Activated naive CD4-positive, alpha-beta T cell treated with anti-CD3 and anti-CD28 coated beads for 36 hours (primary cell): ENCODE measurements at places on chromosomes 6 and 20.

DNA sequence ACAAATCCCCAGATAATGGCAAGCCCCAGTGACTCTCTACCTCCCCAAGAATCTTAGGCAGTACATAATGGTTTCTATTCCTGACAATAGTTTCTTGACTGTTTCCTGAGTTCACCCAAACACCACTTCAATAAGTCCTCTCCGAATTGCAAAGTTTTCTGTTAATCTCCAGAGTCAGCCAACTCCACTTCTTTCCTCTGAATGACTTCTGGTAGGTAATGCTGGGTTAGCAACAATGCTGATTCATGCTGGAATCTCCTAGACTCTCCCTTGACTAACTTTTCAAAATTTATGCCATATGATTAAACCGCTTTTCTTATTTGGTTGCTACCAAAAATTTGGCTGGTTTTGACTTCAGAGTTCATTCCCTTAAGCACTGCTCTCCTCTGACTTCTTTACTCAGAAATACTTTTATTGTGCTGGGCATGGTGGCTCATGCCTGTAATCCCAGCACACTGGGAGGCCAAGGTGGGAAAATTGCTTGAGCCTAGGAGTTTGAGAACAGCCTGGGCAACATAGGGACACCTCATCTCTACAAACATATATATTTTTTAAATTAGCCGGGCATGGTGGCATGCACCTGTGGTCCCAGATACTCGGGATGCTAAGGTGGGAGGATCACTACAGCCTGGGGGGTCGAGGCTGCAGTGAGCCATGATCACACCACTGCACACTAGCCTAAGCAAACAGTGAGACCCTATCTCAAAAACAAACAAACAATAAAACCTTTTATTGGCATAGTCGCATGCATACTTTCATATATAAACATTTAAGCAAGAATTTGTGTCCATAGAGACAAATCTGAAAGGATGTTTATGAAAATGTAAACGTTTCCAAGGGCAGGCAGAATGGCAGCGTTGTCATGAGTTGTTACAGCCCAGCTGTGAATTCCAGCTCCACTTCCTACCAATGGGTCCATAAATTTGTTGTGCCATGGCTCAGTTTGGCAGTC, 249.3 kb upstream of the PLN start:
- no peak for DNase-seq

- DNase-seq = no peak
Measured at GRCh38 chr6:115613488-115613887, 447.2 kb downstream of the FRK start.

DNA sequence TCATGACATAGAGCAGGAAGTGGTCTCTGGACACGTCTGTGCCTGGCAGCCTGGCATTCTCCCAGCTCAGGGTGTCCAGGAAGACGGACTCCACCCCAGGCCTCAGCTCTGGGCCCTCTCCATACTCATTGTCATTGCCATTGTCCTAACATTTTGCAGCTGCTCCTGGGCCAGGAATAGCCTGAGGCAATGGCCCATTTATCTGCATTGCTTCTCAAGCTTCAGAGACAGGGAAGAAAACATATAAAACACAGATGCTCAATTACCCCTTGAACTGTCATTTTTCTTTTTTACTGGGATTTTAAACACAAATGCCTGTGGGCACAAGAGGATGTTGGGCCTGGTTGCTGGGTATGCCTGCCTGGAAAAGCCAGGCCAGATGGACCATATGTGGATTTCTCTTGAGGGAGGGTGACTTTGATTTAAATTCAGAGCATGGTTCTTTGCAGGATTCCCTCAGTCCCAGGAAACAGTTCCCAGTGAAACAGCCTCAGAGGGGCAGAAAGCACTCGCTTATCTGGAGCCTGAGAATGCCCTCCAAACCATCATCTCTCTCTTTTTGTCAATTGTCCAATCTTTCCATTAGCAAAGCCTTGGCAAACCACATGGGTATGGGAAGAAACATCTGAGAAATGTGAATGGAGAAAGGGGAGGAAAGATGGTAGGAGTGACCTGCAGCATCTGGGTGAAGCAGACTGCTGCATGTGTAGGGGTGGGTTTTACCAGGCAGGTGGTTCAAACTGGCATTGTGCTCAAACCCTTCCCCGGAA, 17.9 kb downstream of the LAMP5 start:
- DNase-seq = no peak

DNA sequence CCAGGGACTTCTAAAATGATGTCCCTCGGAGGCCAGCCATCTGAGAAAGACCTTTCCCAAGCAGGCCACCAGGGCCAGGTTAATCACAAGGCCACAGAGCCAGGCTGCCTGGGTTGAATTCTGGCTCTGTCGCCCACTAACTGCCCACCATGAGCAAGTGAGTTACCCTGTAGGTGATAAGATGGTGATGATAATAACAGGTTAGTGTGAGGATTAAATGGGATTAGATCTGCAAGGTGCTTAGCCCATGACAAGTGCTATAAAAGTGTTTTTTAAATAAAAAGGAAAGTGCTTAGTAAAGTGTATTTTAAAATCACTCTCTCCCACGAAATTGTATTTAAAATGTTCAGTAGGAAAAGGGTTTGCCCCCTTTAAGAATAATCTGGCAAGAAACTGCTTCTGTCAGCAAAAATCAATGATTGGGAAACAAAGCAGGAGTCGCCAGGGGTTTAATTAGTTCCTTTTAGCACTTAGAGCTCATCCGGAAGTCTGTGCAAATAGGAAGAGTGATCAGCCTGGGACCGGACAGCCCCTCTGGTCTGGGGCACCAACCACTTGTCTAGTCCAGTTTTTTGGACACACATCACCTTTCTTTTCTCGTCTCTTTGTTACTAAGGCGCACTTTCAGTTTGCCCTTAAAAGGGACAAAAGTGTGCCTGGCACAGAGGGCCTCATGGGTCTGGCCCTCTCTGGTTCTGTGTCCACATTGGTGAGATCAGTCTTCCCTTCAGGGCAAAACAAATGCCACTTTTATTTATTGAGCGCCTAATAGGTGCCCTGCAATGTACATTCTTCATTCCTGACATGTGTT, 150.4 kb downstream of the GRM4 start:
- no peak for DNase-seq

DNA sequence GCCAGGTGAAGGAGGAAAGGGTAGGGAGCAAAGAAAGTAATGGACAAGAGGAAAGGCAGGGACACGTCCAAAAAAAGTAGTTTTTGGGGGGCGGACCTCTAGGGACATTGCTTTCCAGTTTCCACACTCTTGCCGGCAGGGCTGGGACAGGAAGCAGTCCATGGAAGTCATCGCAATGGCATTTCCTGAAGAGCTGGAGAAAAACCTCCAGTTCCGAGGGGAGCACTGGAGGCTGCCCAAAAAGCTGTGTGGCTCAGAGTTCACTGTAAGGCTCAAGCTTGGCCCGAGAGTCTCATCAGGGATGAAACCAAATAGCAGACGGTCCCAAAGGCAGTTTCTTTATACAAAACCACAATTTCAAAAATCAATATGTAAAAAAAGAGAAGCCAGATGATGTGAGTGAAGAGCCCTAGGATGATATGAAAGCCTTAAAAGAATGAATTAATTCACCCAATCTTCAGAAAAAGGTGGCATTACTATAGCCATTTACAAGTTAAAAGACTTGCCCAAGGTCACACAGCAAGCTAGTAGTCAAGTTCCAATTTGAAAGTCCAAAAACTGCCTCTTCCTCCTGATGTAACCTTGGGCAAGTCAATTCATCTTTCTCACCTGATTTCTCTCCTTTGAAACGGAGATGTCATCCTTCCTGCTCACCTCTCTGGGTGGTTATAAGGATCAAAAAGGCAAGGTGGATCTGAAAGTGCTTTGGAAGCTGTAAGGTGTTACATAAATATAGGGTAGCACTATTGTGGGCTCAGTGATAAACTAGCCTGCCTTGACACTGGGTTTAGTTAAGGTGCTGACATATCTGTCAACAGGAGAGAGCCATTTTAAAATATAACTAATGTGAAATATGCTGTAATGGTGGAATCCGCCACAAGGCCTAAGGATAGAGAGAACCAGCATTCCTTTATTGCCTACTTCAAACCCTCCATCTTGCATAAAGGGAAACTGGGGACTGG, 9.1 kb downstream of the BCL2L1 start:
- no peak for DNase-seq

DNA sequence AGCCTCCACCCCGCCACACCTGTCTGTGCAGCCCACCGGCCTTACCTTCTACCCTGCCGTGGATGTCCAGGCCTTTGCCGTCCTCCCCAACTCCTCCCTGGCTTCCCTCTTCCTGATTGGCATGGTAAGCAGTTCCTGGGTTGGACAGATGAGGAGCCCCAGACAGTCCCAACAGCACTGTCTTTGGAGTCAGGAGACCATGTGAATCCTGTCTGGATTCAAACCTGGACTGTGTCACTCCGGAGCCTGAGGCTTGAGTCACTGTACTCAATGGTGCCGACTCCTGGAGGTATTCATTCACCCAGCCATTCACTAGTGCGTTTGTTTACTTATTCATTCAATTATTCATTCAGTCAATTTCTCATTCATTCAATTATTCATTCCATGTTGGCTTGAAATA, 20.0 kb upstream of the LBP start:
- no peak for DNase-seq

GRCh38 chr20:64131406-64131805, 24.0 kb upstream of the NPBWR2 start:
- DNase-seq = peak; percentile 31

DNA sequence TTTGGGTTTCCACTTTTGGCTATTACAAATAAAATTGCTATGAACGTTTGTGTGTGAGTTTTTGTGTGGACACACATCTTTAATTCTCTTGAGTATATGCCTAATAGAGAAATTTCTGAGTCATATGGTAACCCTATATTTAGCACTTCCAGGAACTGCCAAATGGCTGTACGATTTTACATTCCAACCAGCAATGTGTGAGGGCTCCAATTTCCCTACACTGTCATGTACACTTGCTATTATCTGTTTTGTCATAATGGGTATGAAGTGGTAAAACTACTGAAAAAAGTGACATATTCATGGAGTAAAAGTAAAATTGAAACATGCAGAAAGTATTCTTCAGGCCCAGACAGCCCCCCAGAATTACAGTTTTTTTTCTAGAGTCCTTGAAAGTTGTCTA, 59.6 kb upstream of the ESR1 start:
- DNase-seq = no peak

- no peak for DNase-seq
Measured at GRCh38 chr20:43387737-43388136, 70.0 kb upstream of the SRSF6 start.

GRCh38 chr6:116405652-116406356, 35.1 kb downstream of the DSE start:
- no peak for DNase-seq

DNA sequence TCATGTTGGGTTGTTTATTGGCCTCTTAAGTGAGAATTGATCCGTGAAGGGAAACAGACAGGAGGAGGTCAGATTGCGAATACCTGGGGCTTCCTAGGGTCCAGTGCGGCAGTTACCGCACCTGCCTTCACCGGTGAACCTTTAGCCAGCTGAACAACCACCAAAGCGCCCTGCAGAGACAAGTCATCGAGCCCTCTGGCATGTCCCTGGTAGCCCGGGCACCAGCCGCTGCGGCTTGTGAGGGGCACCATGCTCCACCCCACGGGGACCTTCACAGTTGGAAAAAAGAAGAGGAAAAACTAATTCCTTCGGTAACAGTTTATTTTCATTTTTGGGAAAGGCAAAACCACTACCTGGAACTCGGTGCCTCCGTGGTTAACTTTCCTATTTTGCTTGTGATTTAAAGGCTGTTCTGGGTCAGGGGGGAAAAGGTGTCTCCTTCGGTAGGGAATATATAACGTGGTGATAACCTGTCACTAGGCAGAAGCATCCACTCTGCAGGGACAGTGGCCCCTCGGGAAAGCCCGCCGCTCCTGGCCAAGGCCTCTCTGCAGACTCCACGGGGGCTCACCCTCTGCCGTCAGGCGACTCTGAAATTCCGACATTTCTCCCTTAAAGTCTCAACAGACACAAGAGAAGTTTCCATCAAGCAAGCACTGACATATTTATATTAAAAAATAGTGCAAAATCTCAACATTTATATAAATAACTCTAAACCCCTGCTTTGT, 30.7 kb upstream of the ZBP1 start:
- no peak for DNase-seq

DNA sequence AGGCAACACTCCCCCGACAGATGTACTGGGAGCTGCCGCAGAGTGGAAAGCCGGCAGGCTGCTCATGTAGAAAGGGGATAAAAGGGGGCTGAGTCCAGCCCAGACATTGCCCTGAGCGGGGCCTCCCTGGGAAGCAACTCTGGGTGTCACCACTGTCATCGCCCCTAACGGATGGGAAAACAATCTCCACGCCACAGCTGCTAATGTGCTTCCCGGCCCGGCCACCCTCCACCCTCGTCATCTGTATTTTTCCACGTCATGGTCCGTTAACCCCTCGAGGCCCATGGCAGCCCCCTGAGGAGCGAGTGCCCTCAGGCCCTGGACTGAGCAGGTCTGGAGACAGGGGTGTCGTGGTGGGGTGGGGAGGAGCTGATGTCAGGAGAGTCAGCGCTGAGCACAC, 227.4 kb downstream of the DLL1 start:
- DNase-seq = no peak

- no peak for DNase-seq
Measured at GRCh38 chr6:25697537-25698340, 45.7 kb downstream of the SCGN start.

DNA sequence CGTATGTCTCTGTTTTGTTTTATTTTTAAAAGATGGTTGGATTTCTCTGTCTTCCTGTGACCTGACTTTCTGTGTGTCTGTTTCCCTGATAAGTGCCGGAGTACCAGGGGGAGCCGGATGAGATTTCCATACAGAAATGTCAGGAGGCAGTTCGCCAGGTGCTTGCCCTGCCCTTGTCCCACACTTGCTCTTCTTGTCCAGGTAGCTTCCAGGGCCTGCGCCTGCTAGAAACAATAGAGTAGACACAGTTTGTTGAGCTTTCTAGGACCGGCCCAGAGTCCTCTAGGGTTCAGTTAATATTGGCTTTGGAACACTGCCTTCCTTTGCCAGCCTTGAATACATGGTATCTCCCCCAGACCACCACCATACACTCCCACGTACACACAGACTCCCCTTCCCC, 3.9 kb downstream of the ITPA start:
- DNase-seq = no peak

- no peak for DNase-seq
Measured at GRCh38 chr6:105985098-105985815, 100.9 kb upstream of the PRDM1 start.

- DNase-seq = peak; percentile 53
Measured at GRCh38 chr6:105087571-105088211, 92.1 kb downstream of the POPDC3 start.

DNA sequence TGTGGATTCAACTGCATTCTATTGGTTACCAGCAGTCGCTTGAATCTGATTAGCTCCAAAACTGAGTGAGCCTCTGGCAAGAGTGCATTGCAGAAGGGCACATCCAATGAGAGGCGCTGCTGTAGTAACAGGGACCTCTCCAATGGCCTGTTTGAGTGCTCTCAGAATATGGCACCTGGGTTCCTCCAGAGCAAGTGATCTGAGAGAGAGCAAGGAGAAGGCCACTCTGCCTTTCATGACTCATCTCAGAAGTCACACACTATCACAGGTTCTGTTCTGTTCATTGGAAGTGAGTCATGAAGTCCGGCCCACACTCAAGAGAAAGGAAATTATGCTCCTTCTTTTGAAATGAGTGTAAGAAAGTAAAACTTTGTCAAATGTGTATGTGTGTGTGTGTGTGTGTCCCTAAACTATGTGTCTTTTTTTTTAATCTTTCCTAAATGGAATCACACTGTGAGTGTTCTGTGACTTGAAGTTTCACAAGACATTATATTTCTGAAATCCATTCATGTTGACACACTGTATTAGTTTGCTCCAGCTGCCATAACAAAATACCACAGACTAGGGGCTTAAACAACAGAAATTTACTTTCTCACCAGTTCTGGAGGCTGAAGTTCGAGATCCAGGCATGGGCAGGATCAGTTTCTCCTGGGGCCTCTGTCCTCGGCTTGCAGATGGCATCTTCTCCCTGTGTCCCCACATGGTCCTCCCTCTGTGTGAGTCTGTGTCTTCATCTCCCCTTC, 138.3 kb upstream of the CDYL start:
- peak; percentile 67 for DNase-seq
